Stimulated activated CD4-positive, alpha-beta T cell treated with anti-CD3 and anti-CD28 coated beads, Interleukin-4, amount 100 ng/mL, for 1 hour (primary cell): ENCODE measurements at places on chromosomes 7 and 10.

DNA sequence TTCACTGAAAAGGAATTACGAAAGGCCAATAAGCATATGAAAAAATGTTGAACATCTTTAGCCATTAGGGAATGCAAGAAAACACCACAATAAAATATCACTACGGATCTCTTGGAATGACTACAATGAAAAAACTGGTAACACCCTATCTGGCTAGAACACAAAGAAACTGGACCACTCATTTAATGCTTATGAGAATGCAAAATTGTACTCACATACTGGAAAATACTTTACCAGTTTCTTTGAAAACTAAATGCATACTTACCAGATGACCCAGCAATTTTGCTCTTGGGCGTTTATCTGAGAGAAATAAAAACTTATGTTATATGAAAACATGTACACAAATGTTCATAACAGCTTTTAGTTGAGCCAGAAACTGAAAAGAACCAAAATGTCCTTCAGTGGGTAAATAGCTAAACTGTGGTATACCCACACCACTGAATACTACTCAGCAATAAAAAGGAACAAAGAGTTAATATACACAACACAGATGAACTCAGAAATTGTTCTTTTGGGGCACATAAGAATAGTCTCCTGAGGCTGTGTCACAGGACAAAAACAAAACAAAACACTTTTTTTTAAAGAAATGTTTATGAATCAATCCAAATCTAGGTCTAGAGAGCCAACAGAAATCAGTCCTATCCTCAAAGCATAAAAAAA lies 23.5 kb downstream of the CNOT4 start:
- no peak for DNase-seq

- DNase-seq, result no peak
Observed at GRCh38 chr10:6101181-6101580, 12.3 kb downstream of the RBM17 start.

GRCh38 chr7:2143981-2144595 lies 88.7 kb downstream of the MAD1L1 start:
- no peak for DNase-seq

GRCh38 chr7:184294-185264 lies 7.8 kb upstream of the FAM20C start:
- no peak for DNase-seq

DNA sequence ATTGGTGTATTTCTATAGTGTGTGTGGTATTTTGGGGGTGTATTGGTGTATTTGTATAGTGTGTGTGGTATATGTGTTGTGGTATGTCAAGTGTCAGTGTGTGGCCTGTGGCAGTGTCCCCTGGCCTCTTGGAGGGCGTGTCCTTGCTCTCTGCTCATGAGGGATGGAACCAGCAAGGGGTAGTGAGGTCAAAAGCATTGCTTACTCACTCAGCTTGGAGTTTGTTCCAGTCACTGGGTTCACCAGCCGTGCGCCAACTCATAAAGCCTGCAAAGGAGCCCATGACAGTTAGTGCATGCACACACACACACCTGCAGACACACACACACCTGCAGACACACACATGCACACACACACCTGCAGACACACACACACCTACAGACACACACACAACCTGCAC lies 4.3 kb upstream of the TRPV6 start:
- DNase-seq, result no peak

DNA sequence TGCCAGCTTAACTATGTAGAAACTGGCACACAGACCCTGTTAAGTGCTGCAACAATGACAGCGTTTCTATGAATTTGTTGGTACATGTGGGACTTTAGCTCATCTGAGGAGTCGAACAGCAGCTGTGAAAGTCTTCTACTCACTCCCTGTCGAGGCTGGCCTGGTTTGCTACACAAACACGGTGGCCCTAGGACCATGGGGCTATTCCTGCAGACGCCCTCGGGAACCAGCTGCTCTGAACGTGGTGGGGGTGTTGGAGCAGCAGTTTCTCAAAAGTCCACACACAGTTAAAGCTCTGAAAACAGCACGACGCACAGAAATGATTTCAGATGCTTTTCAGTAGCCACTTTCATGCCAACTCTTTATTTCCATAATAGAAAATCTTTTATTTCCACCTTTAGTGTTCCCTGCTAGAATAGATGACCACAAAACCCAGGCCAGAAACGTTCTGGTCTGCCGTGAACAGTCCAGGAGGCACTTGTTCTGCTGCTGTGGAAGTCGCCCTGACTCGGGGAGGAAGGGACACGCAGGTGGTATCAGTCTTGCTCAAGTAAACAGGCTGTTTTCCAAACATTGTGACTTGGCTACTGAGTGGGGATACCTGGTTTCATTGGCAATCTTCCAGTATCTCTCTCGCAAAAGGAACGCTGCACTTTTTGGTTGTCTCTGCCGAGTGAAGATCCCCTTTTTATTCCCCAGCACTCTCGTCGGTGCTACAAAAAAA lies 21.5 kb downstream of the GUSB start:
- DNase-seq, result no peak

DNA sequence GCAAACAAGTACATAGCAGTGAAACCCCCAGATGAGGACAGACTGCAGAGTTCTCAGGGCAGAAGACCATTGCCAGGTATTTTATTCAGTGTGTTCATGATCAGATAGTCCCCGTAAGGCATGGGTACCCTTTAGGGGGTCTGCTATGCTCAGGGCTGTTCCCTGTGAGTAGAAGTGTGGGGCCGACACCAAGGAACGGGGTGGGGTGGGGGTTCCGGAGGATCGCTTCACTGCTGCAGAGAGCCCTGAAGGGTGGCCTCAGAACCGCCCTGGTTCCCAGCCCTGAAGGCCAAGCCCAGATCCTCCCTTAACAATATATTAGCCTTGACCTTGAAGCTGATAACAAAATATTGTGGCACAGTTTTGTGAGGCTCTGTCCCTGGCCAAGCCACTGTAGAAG lies 89.6 kb downstream of the ACTR3B start:
- DNase-seq, result no peak

- no peak for DNase-seq
Observed at GRCh38 chr10:84293574-84294016, 34.8 kb upstream of the CCSER2 start.

GRCh38 chr10:34732926-34733325 lies 82.2 kb downstream of the PARD3 start:
- no peak for DNase-seq

DNA sequence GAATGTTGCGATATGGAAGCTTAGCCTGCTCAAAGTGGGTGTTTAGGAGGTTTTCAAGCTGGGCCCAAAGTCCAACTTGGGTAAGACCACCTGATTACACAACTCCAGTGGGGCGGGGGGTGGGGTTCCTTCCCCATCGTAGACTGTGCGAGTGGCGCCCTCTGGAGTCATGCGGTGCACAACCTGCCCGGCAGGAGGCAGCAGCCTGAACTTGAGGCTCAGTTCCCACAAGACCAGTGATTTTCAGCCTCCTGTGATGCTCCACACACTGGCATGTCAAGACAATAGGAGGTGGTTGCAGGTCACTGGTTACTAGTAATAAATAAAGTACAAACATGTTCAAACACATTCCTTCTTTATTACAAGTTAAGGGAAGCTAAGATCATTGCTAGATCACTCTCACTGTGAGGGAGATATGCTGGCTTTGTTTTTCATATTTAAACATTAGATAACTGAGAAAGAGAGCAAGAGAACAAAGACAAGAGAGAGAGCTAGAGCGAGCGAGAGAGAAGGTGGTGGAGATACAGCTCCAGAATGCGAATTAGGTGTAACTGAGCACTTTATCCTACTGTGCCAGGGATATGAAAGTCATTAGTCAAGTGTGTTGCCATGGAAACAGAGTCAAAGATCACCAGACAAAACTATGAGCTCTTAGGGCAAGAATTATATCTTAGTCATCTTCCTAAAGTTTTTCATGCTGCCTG lies 97.4 kb upstream of the BMPER start:
- no peak for DNase-seq

GRCh38 chr10:110274072-110274627 lies 30.6 kb downstream of the SMNDC1 start:
- DNase-seq, result no peak

- DNase-seq, result no peak
Observed at GRCh38 chr10:101134299-101135127, 3.4 kb downstream of the TLX1 start.

- no peak for DNase-seq
Observed at GRCh38 chr7:47979832-47980181, 392 bp upstream of the HUS1 start.

DNA sequence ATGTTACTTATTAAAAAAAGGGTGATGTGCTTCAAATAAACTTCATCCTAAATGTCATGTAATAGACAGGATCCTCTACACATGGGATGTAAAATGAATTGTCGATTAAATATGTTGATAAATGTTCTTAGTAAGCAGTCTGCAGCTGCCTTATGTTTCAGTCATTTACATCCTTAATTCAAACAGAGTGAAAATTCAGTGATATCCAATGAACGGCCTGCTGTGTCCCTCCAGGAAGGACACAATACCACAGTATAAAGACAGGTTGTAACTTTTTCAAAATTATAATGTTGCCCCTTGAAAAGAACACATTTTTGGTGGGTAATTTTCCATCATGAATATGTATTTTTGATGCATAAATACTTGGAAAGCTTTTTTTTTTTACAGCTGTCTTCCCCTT lies 266.5 kb upstream of the SEMA3A start:
- DNase-seq, result no peak

DNA sequence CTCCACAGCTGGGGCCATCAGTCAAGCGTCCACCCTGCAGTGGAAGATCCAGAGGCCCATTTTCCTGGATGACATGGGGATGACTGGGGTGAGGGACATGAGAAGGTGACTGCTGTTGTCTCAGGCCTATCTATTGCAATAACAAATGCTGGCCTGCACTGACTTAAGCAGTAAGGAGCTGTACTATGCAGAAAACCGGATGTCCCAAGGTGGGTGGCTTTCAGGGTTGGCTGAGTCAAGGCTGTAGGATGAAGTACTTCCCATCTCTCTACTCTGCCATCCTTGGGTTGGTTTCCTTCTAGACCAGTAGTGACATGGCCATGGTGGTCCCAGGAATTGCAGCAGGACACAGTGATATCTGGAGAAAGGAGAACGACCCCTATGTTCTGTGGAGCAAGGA lies 48.1 kb downstream of the NEURL1 start:
- no peak for DNase-seq

DNA sequence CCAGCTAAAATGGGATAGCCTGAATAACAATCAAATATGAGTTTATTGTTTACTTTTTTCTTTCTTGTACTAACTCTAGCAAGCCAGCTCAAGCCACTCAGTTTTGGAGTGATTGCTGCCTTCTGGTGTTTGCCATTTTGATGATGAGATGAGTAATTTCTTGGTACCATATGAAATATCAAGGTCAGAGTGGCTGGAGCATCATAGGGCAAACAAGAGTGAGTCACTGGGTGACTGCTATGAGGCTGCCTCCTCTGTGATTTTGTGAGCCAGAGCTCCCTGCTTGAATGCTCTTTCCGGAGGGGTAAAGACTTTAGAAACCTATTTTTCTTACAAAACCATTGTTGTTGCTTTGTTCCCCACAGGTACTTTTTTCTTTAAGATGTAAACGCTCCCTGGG lies 295.6 kb downstream of the PRKG1 start:
- no peak for DNase-seq

DNA sequence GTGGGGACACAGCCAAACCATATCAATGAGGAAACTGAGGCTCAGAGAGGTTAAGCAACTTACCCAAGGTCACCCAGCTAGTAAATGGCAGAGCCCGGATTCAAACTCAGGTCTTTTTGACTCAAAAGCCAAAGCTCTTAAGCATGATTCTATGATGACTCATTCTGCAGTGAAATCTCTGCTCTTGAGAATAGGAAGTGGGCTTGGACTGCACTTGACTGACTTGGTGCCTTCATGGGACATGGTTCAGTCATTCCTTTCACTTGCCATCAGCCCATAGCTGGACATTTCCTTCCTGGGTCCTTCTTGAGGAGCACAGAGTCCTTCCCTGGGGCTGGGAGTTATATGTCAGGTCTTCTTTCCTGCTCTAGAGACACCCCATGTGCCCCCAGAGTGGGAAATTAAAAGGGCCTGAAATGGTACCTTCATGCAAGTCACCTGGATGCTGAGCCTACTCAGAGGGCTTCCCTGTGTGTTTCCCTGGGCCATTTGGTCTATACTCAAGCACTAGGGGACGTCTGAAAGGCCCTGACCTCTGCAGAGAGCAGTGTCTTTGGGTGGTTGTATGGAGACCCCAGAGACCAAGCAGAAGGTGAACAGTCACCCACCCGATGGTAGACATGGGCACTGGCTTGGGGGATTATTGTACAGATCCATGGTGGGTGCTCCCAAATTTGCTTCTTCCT lies 62.4 kb upstream of the SDK1 start:
- no peak for DNase-seq

- no peak for DNase-seq
Observed at GRCh38 chr10:13036841-13037240, 35.3 kb upstream of the CCDC3 start.

DNA sequence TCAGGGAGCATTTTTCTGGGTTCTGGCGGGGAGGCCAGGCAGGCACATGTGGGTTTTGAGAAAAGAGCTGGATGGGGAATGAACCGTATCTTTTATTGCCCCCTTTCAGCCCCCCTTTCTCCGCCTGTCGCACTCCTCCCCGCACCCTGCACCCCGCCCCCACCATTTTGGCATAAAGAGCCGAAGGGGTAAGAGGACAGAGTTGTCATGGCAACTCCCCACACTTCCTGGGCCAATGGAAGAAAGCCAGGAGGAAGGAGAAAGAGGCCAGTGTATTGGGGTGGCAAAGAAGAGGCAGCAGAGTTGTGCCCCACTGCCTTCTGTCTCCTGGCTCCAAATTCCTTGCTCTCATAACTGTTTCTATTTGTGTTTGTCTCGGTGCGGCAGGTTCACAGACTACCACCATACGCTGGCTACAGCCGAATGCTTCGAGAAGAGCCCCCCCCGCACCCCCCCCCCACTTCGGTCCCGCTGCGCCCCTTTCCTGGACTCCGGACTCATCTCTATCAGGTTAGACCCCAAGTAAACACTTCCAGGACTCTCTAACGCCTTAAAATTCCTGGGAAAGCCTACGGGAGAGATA lies 3.4 kb downstream of the KCNIP2 start:
- DNase-seq, result no peak

DNA sequence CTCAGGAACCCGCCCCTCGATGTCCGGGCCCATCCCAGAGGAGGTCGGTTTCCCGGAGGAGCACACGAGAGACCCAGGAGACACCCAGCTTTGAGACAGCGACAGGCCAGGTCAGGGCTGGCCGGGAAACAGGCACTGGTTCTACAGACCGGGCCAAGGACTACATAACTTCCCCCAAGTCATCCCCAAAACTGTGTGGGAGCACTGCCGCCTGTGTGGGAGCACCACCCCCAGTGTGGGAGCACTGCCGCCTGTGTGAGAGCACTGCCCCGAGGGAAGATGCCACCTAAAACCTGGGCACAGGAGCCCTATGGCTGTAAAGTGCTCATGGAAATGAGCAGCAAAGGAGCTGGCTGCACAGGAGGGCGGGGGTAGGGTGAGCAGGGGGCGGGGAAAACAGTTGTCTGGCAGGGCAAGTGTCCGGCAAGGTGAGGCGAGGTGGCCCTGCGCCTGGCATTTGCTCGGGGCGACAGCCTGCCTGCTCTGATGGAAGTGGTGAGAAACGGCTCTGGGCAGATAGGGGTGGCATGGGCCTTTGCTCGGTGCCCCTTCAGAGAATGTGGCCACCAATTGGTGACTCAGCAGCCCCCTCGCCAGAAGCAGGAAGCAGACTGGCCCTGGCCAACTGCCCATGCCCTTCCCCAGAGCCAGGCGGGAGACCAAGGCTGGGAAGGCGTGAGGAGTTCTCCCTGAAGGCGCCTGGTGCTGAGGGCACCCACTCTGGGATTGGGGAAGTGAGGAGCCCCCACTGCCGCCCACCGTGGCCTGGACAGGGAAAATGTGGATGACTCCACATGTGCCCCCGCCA lies 26.2 kb downstream of the PAPOLB start:
- DNase-seq, result no peak
